ENCODE measurements at places on chromosomes 13 and 19.
A peak's percentile ranks its signal among the peaks of the same experiment; 100 is the strongest.

- DNase-seq, result no peak
Measured at GRCh38 chr13:33174491-33174890, 111.1 kb downstream of the STARD13 start.

DNA sequence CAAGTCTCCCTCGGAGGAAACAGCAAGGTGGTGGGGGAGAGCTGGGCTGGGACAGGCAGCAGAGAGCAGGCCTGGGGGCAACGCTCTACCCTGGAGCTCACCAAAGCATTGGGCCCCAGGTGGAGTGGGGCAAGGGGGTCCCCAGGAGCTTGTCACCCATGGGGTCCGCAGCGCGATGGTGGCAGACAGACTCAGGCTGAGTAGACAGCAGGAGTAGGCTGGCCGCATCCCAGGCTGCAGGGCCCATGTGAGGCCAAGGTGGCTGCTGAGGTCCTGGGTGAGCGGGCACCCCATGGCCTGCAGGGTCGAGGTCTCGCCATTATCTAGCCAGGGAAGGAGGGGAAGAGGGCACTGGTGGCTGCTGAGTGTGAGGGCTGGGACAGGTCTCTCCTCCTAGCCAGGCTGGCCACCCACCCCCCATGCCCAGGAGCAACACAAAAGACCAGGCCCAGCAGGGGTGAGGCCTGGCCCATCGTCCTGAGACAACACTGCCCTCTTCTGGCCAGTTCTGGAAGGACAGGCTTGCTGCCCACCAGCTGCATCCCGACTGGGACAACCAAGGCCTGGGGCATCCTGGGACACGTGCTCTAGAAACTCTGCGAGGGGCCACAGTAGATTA lies 33.1 kb downstream of the CEBPG start:
- peak; percentile 93 for DNase-seq

GRCh38 chr19:49017041-49017665 lies at the start of gene LHB:
LHB (minus strand) TSS chr19:49017091; CDS start chr19:49017081, 10 bp downstream.
- no peak for DNase-seq

- no peak for DNase-seq
Measured at GRCh38 chr19:10052602-10053360, 33.3 kb upstream of the SHFL start.

GRCh38 chr19:49474542-49474924 lies 518 bp downstream of the FLT3LG start:
- no peak for DNase-seq

DNA sequence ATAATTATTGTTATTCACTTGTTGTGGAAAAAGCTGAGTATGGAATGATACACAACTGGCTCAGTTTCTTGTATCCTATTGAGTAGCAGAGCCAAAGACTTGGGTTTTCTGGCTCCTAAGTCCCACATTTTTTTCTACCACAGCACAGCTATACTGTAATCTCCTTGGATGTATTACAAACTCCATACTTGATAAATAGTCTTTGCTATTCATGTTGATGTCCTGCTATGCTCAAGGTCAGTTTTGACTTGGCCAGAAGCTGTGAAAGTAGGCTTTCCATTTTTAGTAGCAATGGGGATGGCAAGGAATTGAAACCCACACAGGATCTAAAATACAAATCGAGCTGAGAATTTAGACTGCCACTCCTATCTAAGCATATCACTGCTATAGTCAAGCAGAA lies 79.1 kb downstream of the B3GLCT start:
- no peak for DNase-seq

GRCh38 chr13:42544246-42544926 lies 29.6 kb upstream of the TNFSF11 start:
- DNase-seq, result no peak

- no peak for DNase-seq
Measured at GRCh38 chr13:113410472-113411201, 42.7 kb downstream of the ADPRHL1 start.

All from GM12891 (cell line).